Stimulated activated CD4-positive, alpha-beta T cell treated with anti-CD3 and anti-CD28 coated beads, TNF-alpha, amount 100 ng/mL, for 24 hours (primary cell): ENCODE measurements at places on chromosomes 6 and 20.

- no peak for DNase-seq
Measured at GRCh38 chr20:11924923-11925322, 7.2 kb downstream of the BTBD3 start.

GRCh38 chr6:163354761-163355425, 59.6 kb upstream of the QKI start:
- DNase-seq = no peak

DNA sequence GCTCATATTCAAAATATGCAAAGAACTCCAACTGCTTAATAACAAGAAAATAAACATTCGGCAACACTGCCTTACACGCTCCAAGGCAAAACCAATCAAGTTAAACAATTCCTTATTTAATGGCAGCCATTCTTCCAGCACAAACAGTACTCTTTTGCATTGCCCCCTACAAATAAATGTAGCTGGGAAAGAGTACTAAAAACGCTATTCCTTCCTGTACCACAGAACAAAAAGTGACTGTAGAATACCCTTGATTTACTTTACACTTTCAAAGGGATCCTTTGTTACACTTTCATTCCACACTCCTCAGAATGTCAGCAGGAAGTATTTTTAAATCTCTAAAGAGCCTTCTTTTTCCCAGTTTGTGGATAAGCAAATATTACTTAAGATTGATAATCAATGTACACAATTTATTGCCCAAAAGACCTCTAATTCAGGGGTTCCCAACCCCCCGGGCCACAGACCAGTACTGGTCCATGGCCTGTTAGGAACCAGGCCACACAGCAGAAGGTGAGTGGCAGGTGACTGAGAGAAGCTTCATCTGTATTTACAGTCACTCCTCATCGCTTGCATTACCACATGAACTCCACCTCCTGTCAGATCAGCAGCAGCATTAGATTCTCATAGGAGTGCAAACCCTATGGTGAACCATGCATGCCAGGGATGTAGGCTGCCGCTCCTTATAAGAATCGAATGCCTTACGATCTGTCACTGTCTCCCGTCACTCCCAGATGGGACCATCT, 51.6 kb downstream of the MBOAT1 start:
- DNase-seq = no peak

DNA sequence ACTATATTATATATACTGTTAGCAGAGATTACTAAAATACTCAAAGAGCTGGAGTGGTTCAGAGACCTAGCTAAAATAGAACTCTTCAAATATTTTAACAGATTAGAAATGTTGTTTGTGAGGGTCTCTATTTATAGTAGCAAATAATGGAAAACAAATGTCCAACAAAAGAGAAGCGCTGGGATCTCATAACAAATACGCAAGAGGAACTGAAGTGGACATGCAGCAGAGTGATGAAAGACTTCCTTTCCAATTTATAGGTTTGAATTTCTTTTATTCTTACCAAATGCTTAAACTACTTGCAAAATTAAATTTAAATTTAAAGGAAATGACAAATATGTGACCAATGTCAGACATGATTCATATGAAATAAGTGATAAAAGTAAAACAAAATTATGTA, 49.9 kb downstream of the PIGU start:
- no peak for DNase-seq

- no peak for DNase-seq
Measured at GRCh38 chr6:11197175-11197536, 35.3 kb downstream of the NEDD9 start.

- DNase-seq = no peak
Measured at GRCh38 chr20:11867291-11867919, 50.3 kb upstream of the BTBD3 start.

GRCh38 chr20:58876437-58876836, 23.9 kb downstream of the GNAS start:
- no peak for DNase-seq

GRCh38 chr6:38792356-38792755, 77.2 kb downstream of the DNAH8 start:
- DNase-seq = no peak

GRCh38 chr6:165663377-165663735, 315 bp upstream of the PDE10A start:
- no peak for DNase-seq

DNA sequence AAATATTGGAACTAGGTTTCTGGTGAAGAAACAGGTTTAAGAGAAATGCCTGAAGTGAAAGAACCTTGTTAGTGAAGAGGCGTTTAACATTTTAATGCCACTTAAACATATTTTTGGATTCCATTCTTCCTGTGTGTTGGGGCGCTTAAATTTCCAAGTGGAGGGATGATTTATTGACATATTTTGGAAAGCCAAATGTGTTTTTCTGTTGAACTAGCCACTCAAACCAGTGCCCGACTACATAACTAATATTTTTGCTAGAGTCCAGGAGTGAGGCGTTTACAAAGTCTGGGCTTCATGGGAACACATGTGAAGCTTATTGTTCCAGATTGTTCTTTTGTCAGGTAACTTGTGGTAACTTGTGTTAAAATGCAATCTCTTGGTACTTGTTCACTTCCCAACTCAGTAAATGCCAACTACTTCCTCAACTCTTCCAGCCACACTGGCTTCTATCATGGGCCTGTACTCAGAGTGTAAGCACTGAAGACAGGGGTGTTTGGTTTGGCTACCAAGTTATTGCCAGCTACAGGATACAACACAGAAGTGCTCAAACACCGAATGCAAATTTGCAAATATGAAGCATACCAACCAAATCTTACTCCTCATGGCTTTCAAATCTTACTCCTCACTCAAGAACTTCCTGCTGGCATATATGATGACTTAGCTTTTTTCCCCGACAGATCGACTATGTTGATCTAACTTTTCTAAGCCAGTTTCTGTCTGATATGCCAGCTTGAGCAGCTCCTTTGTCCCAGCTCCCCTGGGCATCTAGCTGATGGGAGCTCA, 2.0 kb upstream of the ZNFX1 start:
- DNase-seq = no peak

DNA sequence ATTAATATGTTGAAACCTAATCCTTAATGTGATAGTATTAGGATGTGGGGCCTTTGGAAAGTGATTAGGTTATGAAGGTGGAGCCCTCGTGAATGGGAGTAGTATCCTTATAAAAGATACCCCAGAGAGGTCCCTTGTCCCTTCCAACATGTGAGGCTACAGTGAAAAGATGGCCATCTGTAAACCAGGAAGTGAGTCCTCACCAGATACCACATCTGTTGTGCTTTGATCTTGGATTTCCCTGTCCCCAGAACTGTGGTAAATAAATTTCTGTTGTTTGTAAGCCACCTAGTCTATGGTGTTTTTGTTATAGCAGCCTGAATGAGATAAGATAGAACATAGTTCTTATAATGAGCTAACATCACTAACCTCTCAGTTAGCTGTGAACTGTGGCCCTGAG, 16.6 kb upstream of the CALHM6 start:
- no peak for DNase-seq

GRCh38 chr6:88626460-88626859, 337.0 kb downstream of the RNGTT start:
- no peak for DNase-seq

DNA sequence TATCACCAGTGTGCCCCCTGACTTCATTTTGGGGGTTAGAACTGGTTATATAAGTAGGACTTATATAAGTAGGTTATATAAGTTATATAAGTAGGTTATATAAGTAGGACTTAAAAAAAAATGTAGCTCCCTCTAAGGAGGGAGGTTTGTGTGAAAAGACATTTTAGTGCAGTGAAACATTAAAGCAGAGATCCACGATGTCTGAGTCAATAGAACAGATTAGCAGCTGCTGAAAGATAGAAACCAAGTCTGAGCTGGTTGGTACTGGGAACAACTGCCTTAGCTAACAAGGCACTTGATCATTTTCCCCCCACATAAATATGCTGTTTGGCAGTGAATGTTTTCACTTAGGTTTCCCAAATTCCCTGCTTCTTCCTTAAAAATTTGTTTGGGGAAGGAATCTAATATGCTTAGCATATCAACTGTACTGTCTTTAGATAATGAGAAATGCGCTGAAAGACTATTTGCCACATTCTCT, 2.1 kb upstream of the RPS12 start:
- DNase-seq = no peak

DNA sequence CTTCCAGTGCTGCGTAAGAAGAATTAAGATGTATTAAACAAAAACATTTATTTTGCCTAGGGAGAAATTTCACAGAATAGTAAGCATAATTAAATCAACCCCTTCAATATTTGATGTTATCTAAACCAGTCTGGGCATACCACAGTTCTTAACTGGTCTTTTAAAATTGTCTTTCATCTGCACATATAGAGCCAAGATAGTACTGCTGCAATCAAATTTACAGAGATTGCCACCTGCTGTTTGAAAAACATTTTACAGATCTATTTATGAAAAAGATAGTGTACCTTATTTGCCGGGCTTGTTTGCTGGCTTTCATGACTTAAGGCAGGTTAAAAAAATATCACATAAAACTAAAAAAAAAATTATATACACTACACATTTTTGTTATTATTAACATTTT, 323.2 kb downstream of the ADGRB3 start:
- DNase-seq = no peak

GRCh38 chr6:51792273-51793030, 295.0 kb downstream of the PKHD1 start:
- no peak for DNase-seq

- no peak for DNase-seq
Measured at GRCh38 chr6:138527411-138528088, 28.3 kb upstream of the NHSL1 start.

GRCh38 chr6:26240157-26241032, 124.6 kb upstream of the BTN3A2 start:
- peak; percentile 67 for DNase-seq

DNA sequence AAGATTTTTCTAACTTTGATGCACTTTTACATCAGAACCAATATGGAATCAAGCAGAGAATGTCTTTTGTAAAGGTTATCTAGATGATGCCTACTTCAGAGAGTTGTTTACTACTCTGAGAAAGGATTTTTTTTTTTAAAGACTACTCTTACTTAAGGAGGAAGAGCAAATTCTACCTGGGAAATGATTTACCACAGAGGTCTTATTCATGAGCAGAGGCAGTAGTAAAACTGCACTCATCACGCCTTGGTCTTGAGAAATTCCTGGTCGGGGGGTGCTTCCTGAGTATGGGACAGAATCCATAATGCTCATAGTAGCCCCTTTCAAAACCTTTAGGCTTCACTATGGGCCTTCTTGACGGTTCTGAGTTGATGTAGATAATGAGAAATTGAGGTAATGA, 241.8 kb upstream of the PREP start:
- no peak for DNase-seq

- DNase-seq = peak; percentile 81
Measured at GRCh38 chr20:63657937-63658748, at the start of gene RTEL1. RTEL1 (plus strand) TSS chr20:63658312; CDS start chr20:63659403, 1,091 bp downstream.

- DNase-seq = no peak
Measured at GRCh38 chr6:11143394-11144371, 32.2 kb upstream of the ERVFRD-1 start.

DNA sequence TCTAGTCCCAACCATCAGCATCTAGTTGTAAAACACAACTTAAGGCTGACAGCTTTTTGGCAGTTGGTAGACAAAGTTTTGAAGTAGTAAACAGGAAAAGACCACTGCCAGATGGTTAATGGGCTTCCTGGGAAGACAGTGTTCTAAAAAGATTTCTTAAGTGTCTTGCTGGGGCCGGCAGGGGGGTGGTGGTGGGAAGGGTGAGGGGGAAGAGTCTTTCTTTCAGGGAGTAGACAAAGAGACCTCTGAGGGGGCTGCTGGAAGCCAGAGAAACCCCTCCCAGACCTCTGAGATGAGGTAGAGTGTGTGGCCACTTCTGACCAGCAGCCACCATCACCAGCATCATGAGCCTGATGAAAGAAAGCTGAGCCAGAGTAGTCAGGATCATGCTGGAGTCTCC, 784.9 kb downstream of the TENT5A start:
- no peak for DNase-seq

DNA sequence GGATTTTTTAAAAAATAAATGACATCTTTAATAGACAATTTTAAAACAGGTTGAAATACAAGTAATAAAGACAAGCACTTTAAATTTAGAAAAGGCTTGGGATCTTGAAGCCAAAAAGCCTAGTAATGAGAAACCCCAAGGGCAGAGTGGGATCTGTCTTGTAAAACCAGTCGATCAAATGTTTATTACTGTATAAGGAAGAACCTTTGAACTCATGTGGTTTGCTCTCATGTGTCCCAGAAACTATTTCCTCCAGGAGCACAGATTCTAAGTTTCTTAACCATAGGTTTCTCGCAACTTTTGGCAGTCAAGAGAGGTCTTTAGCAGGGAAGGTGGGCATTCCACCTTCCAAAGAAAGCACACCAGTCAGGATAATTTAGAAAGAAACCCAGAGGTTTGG, 541.7 kb upstream of the BTBD3 start:
- no peak for DNase-seq

GRCh38 chr6:129578315-129578714, 131.7 kb downstream of the ARHGAP18 start:
- no peak for DNase-seq

- no peak for DNase-seq
Measured at GRCh38 chr6:30149858-30150550, 11.0 kb downstream of the TRIM10 start.

DNA sequence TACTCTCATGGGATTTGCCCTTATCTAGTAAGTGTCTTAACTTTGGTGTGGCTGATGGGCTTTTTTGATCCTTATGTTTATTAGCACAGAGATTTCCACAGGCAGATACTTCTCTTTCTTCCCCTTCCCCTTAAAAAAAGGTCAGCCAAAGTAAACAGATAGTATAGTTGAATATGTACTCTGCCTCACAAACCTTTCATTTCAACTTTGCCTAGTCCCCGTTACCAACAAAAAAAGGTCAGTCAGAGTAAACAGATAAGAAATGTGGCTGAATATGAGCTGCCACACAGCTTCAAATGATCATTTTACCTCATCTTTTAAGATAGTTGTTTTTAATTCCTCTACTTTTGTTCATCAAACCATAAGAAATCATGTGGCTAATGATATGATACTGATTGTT, 34.1 kb upstream of the SLC35D3 start:
- no peak for DNase-seq

GRCh38 chr6:169371344-169372127, 117.9 kb upstream of the THBS2 start:
- no peak for DNase-seq

DNA sequence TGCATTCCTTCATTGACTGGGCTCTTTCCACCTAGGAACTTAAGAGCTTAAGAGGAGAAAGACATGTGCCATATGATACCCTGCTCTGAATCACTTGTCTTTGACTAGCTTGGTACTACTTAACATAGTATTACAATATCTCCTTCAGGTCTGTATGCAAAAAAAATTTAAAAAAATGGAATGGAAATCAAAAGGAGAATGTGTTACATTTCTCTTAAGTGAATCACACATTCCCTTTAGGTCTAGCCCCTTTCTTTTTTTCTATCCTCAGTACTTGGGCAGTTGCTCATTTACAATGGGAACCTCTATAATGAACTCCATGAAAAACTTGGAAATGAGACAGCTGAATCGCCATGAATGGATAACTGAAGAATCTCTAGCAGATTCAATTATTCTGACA, 53.8 kb downstream of the SLC35F1 start:
- no peak for DNase-seq

GRCh38 chr6:148689168-148689567, 57.7 kb upstream of the UST start:
- no peak for DNase-seq
